ENCODE measurements at places on chromosomes 5 and 9.

DNA sequence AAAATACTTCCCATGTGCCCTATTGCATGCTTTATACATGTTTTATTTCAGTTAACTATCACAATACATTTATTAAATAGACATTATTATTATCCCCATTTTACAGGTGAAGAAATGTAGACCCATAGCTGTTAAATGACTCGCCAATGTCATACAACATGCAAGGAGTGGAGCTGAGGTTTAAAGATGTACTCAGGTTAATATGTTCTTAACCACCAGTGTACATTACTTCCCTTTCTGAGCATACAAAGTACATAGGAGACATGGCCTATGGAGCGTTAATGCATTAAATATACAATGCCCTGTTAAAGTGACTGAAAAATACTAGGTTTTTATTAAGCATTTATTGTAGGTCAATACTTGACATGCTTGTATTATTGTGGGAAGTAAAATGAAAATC, 407.0 kb downstream of the PDE4D start:
- no peak for DNase-seq

DNA sequence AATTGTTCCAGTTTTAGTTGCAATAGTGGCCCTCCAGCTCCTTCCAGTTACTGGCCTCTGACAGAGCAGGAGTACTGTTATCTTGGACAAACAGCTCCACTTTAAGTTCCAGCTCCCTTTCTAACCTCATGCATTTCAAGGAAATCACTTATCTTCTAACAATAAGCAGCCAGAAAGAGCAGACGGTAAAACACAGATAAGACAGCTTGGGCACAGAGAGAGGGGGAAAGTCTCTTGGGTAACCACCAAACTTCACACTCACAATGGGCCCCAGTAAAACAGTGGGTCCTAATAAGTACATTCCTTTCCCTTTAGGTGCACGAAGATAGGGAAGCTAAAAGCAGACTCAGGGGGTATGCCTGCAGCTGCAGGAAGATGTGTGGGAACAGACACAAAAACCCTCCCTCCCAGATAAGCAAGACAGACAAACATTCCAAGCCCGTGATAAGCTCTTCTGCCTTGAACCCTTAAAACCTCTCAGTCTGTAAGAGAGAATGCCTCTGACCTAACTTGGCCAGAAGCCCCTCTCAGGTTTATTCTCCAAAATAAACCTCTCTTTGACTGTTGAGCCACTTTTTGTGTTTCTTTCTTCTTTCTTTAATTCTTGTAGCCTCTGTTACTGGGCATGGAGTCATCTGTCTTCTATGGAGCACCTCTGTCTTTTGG, 30.8 kb downstream of the OR1J1 start:
- DNase-seq = no peak

DNA sequence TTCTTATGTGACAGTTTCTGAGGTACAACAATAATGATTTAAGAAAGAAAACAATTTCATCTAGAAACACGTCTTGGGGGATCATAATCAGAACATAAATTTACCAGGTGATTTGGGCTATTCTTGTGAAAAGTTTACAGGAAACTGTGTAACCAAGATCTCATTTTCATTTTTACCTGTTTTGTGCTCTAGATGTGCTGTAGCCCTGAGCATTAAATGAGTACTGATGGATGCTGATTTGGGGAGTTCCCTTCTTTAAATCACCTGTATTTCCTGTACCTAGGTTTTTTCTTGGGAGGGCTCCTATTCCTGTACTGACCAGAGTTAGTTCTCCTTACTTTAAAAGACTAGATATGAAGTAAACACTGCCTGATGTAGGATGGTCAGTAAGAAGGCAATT, 12.7 kb downstream of the MATR3 start:
- DNase-seq = no peak

- no peak for DNase-seq
These were observed 461.6 kb downstream of the RASEF start for GRCh38 chr9:82601293-82601771.

GRCh38 chr5:7494481-7495130, 98.7 kb downstream of the ADCY2 start:
- DNase-seq = no peak

DNA sequence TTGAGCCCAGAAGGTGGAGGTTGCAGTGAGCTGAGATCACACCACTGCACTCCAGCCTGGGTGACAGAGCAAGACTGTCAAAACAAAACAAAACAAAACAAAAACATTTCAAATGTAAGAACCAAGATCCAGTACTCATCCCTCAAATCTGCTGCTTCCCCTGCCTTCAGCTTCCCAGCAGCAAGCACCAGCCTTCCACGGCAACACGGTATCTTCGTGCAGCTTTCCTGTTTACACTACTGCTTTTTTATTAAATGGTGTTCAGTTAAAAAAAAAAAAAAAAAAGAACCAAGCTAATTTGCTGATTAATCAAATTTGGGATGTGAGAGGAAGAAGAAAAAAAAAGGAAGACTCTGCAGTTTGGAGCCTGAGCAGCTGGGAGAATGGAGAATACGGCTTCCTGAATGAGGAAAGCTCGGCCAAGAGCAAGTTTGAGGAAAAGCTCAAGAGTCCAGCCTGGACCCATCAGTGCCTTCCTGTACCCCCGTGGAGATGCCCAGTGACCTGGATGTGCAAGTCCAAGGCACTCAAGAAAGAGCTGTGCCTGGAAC, 28.0 kb upstream of the SLC2A8 start:
- DNase-seq = no peak

- DNase-seq = no peak
These were observed 49.6 kb upstream of the PLIN2 start for GRCh38 chr9:19176856-19177255.

GRCh38 chr5:122997294-122997693, 39.2 kb downstream of the PPIC start:
- no peak for DNase-seq

DNA sequence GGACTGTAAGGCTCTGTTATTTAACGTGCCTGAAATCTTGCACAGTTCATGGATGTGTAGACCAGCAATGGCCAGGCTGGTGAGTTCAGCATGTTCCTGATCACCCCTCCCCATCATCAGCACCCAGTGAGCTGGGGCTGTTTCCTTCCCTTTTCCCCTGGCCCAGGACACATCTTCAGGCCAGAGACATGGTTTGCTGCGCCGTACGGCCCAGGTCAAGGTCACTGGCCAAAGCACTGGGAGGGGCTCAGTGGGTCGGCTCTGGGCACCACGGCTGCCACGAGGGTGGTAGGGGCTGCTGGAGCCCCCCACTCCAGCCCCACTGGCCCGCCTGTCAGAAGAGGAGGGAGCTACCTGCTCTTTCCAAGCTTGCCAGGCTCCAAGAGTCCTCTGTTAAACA, 55.9 kb downstream of the SEMA4D start:
- no peak for DNase-seq

- DNase-seq = no peak
These were observed 338.6 kb downstream of the TMEM38B start for GRCh38 chr9:106032978-106033377.

DNA sequence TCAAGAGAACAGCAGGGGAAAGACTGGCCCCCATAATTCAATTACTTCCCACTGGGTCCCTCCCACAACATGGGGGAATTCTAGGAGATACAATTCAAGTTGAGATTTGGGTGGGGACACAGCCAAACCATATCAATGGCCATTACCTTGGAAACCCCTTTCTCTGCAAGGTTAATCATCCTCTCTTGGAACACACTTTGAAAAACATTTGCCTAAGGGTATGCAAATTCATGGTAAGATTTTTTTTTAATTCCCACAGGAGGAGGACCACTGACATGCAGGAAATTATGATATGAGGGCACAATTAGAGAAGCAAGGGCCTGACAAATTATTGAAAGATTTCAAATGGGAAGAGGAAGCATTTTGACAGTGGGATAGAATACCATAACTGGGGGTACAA, 61.7 kb upstream of the NIPAL4 start:
- DNase-seq = no peak

GRCh38 chr9:21677387-21677786, 125.0 kb upstream of the MTAP start:
- no peak for DNase-seq

GRCh38 chr9:126171641-126172040, 155.0 kb upstream of the MVB12B start:
- DNase-seq = no peak

DNA sequence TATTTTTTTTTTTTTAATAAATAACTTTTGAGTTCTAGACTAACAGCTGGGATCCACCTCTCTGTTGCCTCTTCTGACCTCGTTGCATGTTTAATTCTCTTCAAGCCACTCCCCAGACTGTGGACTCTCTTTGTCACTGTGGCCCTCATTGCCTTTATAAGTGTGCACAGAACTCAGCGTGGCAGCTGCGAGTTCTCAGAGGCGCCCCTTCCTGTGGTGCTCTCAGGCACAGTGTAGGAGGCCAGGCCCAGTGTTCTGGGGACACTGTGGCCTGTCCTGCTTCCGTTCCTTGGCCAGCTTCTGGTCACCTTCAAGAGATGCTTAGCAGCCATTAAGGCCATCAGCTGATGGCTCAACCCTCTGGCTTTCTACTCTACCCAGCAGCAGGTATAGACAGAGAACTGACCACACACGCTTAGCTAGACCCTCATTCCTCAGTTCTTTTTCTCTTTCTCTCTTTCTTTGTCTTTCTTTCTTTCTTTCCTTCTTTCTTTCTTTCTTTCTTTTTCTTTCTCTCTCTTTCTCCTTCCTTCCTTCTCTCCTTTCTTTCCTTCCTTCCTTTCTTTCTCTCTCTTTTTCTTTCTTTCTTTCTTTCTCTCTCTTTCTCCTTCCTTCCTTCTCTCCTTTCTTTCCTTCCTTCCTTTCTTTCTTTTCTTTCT, 27.7 kb downstream of the STC2 start:
- no peak for DNase-seq

GRCh38 chr5:168288349-168289245, 2.8 kb upstream of the WWC1 start:
- DNase-seq = no peak

DNA sequence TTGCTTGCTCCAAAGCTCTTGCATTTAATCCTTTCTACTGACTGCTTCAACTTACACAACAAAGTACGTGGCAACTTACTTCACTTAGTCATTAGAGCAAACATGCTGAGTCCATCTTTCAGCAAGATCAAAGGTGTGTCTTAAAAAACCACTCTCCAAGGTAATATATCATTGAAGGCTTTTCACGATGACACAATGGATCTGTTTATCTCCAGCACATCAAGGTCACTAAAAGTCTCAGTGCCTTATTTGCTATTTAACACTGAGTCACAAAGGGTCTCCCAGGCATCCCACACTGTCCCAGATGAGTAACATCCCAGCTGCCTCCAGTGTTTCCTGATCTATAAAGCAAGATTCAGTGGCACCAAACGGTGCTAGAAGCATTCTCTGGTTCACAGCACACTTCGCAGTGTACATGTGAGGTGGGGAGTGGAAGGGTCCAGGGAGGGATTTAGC, 3.7 kb upstream of the CLK4 start:
- DNase-seq = no peak

- no peak for DNase-seq
These were observed 50.0 kb upstream of the GOLPH3 start for GRCh38 chr5:32223972-32224609.

GRCh38 chr5:98470747-98471146, 302.7 kb upstream of the RGMB start:
- no peak for DNase-seq

- no peak for DNase-seq
These were observed 140.0 kb downstream of the GCNT1 start for GRCh38 chr9:76598981-76599380.

DNA sequence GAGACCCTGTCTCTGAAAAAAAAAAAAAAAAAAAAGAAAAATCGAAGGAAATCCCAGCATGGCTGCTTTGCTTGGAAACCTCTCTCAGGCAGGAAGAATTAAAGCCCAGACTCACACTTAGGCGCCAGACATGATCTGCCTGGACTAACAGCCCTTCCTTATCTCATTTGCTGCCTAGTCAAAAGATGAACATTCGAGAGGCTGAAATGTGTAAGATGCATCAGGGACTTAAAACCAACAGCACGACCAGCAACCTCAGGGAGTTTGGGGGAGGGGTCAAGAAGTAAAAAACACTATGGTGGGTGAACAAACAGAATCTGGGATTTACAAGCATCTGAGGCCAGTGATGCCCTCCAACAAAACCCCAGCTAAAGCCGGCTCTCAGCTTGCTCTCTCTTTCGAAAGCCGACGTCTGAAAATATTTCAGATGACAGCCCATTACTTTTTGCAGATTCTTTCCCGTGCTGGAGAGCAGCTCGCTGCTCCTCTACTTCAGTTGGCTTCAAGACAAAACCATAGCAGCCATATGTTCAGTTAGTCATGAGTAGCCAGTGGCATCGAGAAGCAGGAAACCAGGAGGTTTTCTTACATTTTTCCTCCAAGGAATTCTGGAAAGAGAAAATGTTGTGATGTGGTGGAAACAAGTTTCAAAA, 249.9 kb downstream of the MARCHF11 start:
- no peak for DNase-seq

- DNase-seq = no peak
These were observed 105.3 kb upstream of the PIK3R1 start for GRCh38 chr5:68110264-68110663.

- DNase-seq = no peak
These were observed 82.6 kb downstream of the GLDC start for GRCh38 chr9:6562871-6563430.

DNA sequence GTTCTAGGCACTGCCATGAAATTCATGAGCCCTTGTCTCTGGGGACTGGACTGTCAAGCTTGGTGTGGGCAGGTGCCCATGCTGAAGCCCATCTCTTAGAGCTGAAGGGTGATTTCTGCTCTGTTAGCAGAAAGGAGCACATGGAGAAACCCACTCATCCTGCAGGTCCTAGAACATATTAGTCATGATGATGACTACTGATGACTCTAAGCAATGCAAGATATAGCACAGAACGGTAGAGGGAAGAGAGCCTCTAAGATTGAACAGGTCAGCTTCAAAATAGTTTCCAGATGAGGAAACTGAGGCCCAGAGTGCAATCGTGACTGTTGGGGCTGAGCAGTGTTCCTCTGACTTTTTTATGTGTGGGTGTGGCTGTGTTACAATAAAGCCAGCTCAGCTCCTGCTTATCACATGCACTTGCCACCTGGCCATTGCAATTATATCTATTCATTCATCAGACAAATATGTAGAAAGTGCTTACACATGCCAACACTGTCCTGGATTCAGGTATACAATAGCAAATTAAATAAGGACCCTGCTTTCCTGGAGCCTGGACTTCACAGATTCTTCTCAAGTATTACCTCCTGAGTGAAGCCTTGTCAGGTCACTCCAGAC, 140.2 kb upstream of the BRINP1 start:
- no peak for DNase-seq

DNA sequence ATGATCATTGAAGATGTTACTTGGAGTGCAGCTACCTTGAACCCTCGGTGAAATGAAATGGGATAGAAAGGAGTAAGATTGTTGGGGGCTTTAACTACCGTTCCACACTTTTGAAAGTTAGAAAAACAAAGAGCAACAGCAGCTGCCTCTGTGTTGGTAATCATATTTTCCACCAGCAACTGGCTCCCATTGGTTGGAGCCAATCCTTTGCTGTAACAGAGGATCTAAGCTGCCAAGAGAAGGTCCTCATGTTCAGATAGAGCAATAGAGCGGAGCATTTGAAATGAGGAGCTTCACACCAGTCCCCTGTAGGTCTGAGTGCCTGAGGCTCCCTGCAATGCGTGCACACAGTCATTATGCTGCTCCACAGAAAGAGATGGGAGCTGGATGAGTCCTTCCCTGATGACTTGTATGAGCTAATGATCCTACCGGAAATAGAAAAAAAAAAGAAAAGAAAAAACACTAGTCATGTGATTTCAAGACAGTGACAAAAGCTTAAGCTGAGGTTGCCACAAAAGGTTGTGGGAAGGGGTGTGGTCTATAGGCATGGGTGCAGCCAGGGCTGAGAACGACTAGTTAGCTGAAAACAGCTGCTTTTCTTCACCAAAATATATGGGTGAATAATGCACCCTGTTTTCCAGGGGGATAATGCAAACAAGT, 300.7 kb downstream of the MLLT3 start:
- DNase-seq = no peak

- no peak for DNase-seq
These were observed 6.6 kb upstream of the UBQLN1 start for GRCh38 chr9:83714329-83714728.

All from HuH-7.5 (cell line).